ENCODE measurements at places on chromosomes 2 and 18.

DNA sequence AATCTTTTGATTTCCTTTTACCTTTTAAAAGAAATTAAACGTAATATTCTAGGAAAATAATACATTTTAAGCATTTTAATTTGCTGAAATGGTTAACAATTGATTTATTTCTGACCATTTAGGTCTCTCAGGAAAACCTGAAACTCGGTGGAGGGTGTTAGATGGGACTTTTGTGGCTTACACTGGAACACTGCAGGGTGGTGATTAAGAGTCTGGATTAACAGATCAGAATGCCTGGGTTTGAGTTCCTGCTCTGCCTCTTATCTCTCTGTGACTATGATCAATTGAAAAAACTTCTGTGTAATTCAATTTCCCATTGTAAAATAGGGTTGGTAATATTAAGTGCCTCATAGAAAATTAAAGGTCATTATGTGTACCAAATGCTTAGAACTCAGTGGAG, 168.7 kb downstream of the UBE2E3 start:
- DNase-seq = no peak

DNA sequence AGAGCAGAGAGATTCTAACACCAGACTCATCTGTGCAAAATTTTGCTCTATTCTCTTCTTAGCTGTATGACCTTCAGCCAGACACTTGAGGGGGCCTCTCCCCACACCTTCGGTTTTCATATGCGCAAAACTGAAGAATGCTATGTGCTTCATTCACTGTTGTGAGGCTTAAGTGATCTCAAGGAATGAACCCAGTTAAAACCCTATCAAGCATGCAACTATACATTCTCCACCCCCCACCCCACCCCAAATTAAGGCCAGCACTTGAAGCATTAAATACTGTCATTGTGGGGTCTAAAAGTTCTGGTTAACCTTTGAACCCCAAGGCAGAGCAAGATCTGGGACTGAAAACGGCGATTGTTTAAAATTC, 10.0 kb downstream of the PCARE start:
- DNase-seq = no peak

DNA sequence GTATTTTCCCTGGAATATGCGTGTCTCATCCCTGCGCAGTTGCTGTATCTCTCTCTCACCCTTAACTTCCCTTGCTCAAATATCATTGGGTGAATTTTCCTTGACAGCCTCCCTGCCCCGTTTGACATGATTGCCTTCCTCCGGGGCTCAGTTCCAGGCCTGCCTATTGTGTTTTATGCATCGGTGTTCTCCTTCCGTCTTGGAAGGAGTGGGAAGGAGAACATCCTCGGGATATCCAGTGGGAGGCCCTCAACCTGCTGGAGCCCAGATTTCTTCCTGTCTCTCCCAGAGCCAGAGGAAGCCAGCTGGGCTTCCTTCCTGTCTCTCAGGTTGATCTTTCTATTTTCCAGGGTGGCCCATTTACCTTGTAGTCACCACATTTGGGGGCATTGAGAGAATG, 434.7 kb upstream of the HS6ST1 start:
- no peak for DNase-seq

DNA sequence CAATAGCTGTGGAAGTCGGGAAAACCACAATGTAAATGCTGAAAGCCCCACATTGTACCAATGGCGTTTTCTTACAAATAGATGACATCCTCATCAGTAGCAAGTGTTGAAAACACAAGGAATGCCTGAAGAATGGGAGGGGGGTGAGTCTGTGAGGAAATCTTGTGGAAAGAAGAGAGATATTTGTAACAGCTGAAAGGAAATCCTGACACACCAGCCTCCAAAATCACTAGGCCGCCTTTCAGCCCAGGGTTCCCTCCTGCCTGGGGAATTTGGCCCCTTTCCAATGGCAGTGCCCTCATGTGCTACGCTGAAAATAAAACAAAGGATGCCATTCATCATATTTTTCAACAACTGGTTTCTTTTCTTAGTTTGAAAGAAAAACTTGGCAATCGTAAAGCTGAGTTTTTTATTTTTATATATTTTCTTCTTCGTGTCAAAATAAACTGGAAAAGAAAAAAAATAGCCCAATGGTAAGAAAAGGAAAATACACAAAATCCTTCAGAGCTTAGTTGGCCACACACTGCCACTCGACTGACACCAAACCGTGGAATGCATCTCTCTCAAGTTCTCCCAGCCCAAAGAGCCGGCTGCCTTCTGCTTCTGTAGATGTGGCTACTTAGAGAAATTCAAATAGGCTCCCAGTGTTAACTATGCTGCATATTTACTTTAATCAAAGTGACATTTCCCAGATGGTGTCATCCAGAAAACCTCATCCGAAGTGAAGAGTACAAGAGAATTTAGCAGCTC, 52.0 kb downstream of the FTCDNL1 start:
- no peak for DNase-seq

DNA sequence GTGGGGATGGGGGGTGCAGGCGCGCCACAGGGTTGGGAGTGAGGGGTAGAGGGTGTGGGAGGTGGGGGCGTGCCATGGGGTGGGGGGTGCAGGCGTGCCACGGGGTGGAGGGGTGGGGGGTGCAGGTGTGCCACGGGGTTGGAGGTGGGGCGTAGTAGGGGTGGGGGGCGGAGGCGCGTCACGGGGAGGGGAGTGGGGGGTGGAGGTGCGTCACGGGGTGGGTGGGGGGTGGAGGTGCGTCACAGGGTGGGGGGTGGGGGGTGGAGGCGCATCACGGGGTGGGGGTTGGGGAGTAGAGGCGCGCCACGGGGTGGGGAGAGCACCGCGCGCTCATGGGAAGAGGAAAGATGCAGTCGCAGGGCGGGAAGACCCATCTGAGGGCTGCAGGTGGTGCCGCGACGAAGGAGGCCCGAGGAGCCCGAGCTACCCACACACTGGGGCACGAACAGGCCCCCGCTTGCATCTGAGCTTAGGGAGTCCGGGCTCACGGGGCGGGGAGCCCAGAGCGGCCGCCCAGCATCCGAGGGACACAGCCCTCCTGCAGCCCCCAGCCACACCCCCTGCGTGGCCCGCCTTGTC, 37.5 kb downstream of the SNED1 start:
- no peak for DNase-seq

DNA sequence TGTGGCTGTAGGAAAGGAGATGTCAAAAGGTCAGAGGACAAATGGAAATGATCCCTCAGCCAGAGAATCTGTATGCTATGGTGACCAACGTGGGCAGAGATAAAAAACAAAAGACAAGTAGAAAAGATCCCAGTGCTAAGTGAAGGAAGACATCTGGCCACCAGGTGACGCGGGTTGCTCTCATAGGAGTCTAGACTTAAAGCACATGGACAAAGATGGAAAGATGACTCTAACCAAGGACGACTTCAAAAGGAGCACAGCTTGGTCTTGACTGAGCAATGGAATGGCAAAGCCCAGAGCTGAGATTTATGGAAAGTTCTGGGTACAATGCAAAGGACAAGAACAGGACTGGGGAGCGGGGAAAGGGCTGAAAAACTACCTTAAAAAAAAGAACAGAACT, 96.8 kb downstream of the CLIP4 start:
- no peak for DNase-seq
